ENCODE measurements at places on chromosomes 7 and 10.
A peak's percentile ranks its signal among the peaks of the same experiment; 100 is the strongest.

DNA sequence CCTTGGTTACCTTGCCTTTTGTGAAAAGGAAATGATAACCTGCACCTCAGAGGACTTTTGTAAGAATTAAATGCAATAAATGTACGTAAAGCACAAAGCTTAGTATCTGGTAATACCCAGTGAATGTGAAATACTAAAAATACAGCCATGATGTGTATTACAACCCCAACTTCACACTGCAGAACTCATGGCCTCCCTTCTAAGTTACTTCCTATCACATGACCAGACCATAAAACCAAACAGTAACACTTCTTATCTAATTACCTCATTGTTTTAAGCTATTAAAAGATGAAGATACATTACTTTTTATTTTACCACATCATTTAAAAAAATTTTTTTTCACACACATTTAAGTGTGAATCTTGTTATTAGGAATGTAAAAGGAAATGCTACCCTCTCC lies 29.0 kb downstream of the VPS41 start:
- DNase-seq: no peak

GRCh38 chr10:85618841-85619240 lies 747.8 kb downstream of the GRID1 start:
- no peak for DNase-seq

- no peak for DNase-seq
Observed at GRCh38 chr10:48556713-48557112, 48.2 kb downstream of the ARHGAP22 start.

DNA sequence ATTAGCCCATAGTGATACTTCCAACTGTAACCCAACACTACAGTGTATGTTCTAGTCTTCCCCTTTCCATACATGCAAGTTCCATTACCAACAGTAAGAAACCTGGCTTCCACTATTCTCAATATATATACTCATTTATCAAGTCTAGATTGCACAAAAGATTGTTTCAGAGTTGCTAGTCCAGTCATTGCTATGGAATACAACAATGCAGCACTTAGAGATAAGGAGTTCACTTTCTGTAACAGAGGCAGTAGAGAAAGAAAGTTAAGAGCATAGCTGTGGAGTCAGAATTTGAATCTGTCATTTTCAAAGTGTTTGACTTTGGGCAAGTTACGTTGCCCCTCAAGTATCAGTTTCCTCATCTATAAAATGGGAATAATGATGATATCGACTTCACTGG lies 90.1 kb downstream of the RTKN2 start:
- DNase-seq: no peak

- DNase-seq: no peak
Observed at GRCh38 chr10:89283025-89283935, 18.6 kb upstream of the IFIT2 start.

- DNase-seq: no peak
Observed at GRCh38 chr7:53015463-53015862, 20.0 kb upstream of the POM121L12 start.

DNA sequence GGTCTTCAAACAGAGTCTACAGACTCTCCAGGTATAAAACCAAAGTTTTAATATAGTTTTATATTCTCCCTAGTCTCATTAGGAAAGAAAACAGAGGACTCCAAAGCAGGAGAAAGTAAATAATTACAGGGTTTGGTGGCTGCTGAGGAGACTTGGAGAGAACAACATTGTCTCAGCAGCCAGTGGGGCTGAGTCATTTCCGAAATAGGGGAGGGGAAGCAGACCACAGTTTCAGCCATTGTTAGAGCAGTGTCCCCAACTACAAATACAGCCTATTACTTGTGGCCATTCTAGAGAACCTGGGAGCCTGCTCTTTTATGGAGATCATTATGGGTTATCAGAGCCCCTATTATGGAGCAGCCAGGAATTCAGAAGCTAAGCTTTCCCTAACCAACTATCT lies 44.2 kb upstream of the A1CF start:
- DNase-seq: peak; percentile 24

- no peak for DNase-seq
Observed at GRCh38 chr10:125565046-125565445, 117.9 kb downstream of the TEX36 start.

- DNase-seq: no peak
Observed at GRCh38 chr7:100556541-100556940, 17.2 kb downstream of the SAP25 start.

GRCh38 chr10:124688889-124689670 lies 55.1 kb downstream of the FAM53B start:
- DNase-seq: peak; percentile 70

DNA sequence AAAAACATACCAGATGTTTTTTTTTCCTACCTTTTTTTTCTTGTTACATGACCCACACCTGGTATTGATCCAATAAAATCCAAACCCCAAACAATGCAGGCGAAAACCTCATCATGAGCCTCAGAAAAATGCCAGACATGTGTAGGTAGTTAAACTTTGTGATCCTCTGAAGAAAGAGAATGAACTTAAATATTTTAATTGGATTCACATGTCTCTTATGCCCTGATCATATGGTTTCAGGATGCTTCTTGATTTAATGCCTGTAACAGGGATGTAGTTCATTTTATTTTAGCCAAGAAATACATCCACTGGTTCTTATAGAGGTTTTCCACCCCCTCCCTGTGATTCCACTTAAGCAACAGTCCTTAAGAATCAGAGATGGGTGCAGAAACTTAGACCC lies 451.6 kb downstream of the TYW1 start:
- DNase-seq: no peak

GRCh38 chr10:17005621-17006566 lies 123.7 kb downstream of the CUBN start:
- peak; percentile 69 for DNase-seq

- DNase-seq: peak; percentile 13
Observed at GRCh38 chr10:21675157-21675796, 141.2 kb downstream of the MLLT10 start.

DNA sequence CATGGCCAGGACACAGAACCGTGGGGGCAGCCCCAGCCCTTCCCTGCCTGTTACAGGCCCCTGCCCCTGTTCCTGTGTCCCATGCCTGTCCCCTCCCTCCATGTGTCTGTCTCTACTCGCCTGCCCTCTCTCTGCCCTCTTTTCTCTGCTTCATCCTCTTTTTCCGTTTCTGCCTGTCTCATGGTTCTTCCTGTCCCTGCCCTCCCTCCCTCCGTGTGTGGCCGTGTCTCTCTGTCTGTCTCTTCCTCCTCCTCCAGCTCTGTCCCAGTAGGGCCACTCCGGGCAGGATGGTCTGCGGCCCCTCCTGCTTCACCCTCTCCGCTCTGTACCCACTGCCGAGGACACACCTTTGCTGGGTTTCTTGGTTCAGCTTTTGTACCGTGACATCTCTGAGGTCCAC lies 137.4 kb downstream of the FAM53B start:
- no peak for DNase-seq

DNA sequence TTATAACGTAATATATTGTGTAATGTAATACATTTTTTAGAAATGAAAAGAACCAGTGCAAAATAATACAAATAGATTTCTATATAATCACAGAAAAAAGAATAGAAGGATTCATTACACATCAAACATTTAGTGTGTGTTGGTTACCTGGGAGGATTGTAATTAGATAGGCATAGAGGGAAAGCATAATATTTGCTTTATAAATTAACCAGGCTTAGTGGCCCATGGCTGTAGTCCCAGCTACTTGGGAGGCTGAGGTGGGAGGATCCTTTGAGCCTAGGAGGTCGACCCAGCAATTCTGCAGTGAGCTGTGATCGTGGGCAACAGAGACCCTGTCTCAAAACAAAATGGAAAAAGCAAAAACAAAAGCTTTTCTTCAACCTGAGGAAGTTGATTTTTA lies 5.0 kb upstream of the CNOT4 start:
- DNase-seq: no peak

DNA sequence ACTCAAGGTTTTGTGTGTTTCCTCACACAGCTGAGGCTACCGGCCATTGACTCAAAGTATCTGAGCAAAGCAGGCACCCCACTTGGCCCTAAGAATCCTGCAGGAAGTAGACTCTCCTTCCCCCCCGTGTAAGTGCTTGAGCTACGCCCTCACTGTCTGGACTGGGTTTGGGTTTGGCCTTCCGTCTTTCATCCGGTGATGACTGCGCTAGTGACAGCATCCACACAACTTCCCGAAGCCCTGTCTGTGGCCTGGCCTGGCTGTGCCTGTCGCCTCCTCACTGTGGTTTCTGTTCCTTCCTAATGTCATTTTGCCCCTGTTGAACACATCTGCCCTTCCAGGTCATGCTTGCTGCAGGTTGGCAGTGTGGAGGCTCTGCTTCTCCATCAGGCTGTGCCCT lies 14.5 kb downstream of the C7orf57 start:
- no peak for DNase-seq

DNA sequence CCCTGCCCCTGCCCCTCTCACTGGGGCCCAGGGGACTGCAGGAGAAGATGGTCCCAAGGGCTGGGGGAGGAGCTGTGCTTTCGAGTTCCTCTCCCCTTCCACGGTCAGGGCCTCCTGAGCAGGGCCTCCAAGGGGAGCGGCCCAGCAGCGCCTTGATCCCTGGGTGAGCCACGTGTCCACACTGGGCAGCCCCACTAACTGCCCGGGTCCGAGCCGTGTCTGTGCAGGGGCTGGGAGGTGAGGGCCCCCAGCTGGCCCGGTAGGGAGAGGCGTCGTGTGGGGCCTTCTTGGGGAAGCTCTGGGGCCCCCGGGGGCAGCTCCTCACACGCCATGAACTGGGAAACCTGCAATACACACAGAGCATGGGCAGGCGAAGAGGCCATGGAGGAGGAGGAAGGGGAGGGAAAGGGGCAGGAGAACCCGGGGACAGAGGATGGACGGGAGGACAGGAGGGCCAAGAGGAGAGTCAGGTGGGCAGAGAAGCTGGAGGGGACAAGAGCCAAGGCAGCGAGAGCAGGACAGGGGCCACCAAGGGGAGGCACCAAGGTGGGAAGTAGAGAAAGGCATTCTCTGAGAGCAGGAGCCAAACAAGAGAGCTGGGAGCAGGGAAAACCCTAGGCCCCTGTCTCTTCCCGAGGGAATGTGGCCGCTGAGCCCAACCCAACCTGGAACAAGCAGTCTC lies 32.8 kb downstream of the KCNH2 start:
- DNase-seq: no peak

DNA sequence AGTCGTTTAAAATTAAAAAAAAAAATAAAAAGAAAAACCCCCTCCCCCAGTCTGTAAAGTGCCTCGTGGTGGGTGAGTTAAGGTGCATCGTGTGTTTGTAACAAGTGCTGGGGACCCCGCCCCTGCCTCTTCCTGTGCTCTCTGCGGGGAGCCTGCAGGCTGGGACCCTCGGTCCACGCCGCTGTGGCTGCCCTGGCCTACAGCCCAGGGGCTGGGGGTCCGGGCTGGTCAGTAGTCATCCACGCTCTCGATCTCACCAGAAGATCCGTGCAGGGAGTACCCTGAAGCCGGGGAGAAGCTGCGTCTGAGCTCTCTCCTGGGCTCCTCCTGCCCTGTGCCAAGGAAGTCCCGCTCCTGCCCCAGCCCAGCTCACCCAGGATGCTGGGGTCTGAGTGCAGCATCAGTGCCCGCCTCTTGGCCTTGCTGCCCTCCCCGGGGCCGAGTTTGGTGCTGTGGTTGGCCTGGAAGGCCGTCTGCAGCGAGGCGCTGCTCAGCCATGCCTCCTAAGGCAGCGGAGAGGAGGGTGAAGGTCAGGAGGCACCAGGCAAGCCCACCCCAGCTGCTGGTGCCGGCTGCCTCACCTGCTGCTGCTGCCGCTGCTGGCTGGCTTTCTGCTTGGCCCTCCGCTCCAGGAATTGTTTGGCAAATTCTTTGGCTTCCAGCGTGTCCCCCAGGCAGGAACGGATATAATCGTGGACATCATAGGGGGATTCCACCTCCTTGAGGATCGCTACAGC lies 8.1 kb downstream of the GNB2 start:
- no peak for DNase-seq

DNA sequence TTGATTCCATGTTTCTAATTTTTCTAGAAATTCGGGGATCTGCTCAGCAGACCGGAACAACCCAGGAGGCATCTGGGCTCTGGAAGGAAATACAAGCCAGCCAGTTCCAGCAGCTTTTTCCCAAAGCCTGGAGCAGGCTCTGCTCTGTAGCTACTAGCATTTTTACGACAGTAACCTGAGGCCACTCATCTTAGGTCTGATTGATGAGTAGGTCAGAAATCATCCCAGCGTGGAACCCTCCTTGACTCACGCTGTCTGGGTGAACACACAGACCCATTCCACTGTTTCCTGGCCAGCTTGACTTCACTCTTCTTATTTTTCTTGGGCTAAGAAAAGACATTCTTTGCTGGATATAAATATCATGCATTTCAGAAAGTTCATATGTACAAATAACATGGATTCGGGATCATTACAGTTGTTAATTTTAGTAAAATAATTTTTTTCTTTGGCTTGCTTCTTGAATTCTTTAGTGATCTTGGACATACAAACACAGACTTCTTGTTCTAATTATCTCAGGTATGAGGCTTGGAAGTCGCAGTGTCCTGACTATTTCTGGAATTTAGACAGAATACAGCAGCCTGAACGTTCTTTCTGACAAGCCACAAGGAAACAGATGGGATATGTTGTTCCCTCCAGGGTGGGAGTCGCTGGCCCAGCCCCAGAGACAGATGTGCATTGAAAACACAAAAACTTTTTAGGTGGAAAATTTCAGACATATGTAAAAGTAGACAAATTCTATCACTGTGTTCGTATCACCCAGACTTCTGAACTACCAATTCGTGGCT lies 54.6 kb upstream of the PITRM1 start:
- DNase-seq: peak; percentile 87

DNA sequence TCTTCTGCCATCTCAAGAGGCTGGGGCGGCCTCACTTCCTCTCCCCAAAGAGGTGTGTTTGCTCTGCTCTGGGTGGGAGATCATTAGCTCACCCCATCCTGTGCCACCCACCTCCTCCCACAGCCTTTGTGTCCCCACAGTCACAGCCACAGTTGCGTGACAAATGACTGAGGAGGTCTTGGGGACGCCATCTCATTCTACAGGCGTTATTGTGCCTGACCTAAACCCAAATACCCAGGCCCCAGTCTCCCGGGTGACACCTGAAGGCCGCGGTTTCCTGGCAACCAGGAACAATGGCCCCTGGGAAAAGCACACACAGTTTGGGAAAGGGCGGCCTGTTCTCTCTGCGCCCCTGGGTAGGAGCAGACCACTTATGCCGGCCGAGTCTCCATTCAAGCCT lies 51.6 kb downstream of the SLIT1 start:
- no peak for DNase-seq

GRCh38 chr10:35447693-35448407 lies 111.5 kb downstream of the CCNY start:
- DNase-seq: peak; percentile 67

Measured in mammary epithelial cell (primary cell).